ENCODE measurements at places on chromosomes 2 and 18. TPM values are rescaled to one million over a fixed set of nuclear protein-coding genes. Genes with fewer than 3 reads are reported as not detected.

Gene RAB27B
- not detected for total RNA-seq

Gene TMEM37
- not detected for total RNA-seq

Gene SERPINB10
- total RNA-seq: not detected

Gene HK2
- 8.1 TPM for total RNA-seq

Gene FAM110C
- total RNA-seq: not detected

Gene FSIP2
- total RNA-seq: 56.4 TPM

Gene ABCB11
- total RNA-seq: not detected

Gene IL1F10
- total RNA-seq: not detected

Gene ASPRV1
- 2.5 TPM for total RNA-seq

Gene C2orf66
- 0.34 TPM for total RNA-seq

Gene ANO7
- 2.6 TPM for total RNA-seq

Gene PGAP1
- 175 TPM for total RNA-seq

Gene SPC25
- 7.1 TPM for total RNA-seq

Gene MRPL53
- 63.9 TPM for total RNA-seq

Gene OTX1
- total RNA-seq: 0.15 TPM

Gene RAX
- total RNA-seq: not detected

Gene OTOF
- total RNA-seq: 0.47 TPM

Gene TMEM178A
- 12.5 TPM for total RNA-seq

Gene TRABD2A
- total RNA-seq: not detected

Gene DPYSL5
- 313 TPM for total RNA-seq

Gene IL1RL1
- total RNA-seq: not detected

Gene ASB18
- total RNA-seq: not detected

Gene CD226
- 0.05 TPM for total RNA-seq

Gene POTEJ
- not detected for total RNA-seq

Gene PPIG
- 33.7 TPM for total RNA-seq

Gene LRP1B
- total RNA-seq: 28.7 TPM

Gene SATB2
- 20.8 TPM for total RNA-seq

Gene AKAIN1
- total RNA-seq: 14.1 TPM
